ENCODE measurements at places on chromosomes 3 and 15. TPM values are rescaled to one million over a fixed set of nuclear protein-coding genes. Genes with fewer than 3 reads are reported as not detected.

- no peak for DNase-seq
Observed at GRCh38 chr3:46854555-46854991, 8.7 kb downstream of the MYL3 start.

GRCh38 chr3:171187706-171188290, 161.3 kb upstream of the SLC2A2 start:
- DNase-seq = peak; percentile 62

GRCh38 chr3:147699175-147699838, 290.1 kb downstream of the ZIC1 start:
- DNase-seq = peak; percentile 90

DNA sequence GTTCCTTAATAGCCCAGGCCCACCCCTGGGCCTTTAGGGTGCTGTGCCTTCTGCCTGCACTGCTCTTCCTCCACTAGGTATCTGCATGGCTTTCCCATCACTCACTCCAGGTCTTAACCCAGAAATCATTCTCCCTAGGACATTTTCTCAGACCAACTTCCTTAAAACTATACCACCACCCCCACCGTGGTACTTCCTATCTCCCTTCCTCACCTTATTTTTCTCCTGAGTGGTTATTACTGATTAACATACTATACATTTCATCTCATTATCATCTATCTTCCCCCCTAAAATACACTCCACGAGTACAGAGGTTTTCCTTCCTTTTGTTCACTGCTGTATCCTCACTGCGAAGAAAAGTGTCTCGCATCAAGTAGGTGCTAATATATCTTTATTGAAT, 115.2 kb downstream of the ANO10 start:
- no peak for DNase-seq

- no peak for DNase-seq
Observed at GRCh38 chr15:70054884-70055387, 42.8 kb downstream of the TLE3 start.

GRCh38 chr3:178485756-178486155, 50.5 kb upstream of the KCNMB2 start:
- DNase-seq = peak; percentile 76

DNA sequence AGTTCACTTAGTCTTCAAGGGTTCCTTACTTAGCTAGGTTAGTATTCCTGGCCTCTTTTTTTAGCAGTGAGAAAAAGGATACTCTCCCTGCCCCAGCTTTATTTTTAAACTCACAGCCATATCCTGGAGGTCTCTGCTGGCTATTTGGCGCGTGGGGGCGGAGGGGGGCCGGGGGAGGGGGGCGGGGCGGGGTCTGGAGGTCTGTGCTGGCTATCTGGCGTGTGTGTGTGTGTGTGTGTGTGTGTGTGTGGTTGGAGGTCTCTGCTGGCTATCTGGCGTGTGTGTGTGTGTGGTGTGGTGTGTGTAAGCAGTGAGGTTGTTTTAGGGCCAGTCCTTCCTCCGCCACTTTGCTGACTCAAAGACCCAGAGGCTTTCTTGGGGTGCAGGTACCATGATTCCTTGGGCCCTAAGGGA, 579 bp upstream of the PLAAT1 start:
- DNase-seq = no peak

DNA sequence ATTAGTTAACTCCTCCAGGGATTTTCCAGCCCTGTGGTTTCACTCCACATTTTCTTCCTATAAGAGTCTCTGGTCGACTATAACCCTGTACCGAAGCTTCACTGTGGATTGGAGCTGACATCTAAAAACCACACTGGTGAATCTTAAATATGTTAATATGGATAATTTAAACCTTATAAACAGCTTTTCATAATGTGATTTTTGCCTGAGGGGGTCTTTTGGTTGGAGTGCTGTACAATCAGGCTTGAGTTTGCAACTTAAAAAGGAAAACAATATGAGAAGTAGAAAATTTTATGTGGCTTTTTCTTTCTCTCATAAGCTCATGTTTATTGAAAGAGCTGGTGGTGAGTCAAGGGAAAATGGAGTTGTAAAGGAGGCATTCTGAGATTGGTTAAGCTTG, 313.7 kb downstream of the VPS13C start:
- DNase-seq = no peak

GRCh38 chr15:99911816-99912215, 178.6 kb upstream of the LYSMD4 start:
- peak; percentile 18 for DNase-seq

GRCh38 chr3:193960487-193961274, 175.3 kb upstream of the HES1 start:
- no peak for DNase-seq

GRCh38 chr3:19213603-19214220, 65.4 kb downstream of the KCNH8 start:
- DNase-seq = no peak

GRCh38 chr15:86840996-86841395, 761.3 kb downstream of the AGBL1 start:
- DNase-seq = no peak

- peak; percentile 38 for DNase-seq
Observed at GRCh38 chr3:24540821-24541220, 46.2 kb upstream of the THRB start.

- no peak for DNase-seq
Observed at GRCh38 chr3:186772281-186772694, 11.1 kb upstream of the EIF4A2 start.

GRCh38 chr3:42655331-42655888, 1.9 kb downstream of the ZBTB47 start:
- DNase-seq = no peak

DNA sequence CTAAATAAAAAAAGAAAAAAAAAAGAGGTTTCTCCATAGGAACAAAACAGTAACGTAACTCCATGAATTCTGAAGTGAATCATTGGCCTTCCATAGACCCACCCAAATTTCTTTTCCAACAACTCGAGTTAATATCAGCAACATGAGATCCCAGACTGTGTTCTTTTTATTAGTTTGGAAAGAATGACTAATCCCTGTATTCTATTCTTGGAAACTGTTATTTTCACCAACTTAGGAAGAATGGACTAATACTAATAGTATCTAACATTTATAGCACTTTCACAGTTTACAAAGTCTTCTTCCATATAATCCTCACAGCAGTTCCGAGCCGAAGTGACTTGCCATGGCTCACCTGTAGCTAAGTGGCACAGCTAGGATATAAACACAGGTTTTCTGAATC, 72.7 kb upstream of the SLC4A7 start:
- peak; percentile 74 for DNase-seq

DNA sequence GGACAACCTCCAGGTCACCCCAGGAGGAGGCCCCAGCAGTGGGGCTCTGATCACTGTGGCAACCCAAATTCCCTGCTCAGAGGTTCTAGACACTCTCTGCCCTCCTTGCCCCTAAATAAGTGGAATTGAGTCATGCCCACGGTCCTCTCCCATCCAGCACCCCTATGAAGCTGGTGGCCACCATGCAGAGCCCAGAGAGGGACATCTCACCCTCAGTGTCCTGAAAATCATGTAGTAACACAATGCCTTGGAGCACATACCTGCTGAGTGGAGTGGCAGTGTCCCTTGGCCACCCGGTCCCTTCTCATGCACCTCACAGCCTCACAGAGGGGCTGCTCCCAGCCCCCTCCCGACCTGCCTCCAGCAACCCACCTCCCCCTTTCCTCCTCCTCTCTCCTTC, 114.3 kb upstream of the MEF2A start:
- no peak for DNase-seq

GRCh38 chr15:39332846-39333245, 248.0 kb upstream of the THBS1 start:
- no peak for DNase-seq

GRCh38 chr15:75371486-75371885, 3.1 kb upstream of the MAN2C1 start:
- DNase-seq = no peak

- DNase-seq = peak; percentile 39
Observed at GRCh38 chr15:52013151-52013791, 5.7 kb upstream of the MAPK6 start.

GRCh38 chr3:146501752-146502151, 32.4 kb upstream of the PLSCR2 start:
- no peak for DNase-seq

DNA sequence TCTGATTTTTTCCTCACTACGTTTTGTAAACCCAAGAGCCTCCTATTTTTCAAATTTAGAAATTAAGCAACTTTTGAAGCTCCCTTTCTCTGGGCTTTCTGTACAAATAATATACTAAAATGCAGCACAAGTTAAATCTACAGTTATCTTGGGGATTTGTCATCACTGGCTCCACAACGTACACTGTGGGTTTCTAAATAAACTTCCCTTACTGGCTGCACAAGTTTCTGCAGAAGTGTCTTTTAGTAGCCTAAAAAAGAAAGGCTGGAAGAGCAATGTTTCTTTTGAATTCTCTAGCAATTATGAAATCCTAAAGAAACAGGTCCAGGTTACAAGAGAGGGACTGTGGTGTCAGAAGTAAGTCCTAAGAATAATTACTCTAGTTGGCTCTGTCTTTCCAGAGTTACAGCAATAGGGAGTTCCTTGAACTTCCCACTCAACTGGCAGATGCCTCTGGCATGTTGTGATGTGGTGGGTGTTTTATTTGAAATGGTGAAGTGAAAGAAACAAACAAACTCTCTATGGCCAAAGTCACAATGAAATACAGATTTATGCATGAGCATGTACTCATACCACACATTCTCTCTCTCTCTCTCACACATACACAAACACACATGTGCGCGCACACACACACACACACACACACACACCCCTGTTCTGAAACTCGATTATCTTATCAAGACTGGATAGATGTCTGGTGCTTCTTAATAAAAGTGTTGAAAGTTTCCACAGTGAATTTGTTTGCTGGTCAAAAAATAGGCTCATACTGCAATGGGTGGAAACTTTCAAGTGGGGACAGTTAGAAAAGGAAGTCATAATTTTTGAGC, 198.2 kb downstream of the SSR3 start:
- no peak for DNase-seq

- DNase-seq = peak; percentile 15
Observed at GRCh38 chr3:149968216-149968615, 2.5 kb downstream of the PFN2 start.

DNA sequence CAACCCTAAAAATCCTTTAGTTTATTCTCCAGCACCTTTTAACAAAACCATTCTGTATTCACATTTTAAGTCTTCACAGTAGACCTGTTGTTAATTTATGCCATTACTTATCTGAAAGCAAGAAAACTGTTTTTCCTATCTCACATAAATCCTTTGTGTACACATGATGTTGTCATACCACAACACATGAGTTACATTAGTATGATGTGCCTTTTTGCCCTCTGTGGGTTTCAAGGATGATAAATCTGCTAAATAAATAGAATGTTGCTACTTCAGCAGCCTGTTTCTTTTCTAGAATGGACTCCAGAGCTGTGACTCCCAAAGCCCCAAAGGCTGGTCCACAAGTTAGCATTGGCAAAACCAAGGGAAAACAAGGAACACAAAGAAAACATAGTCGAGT, 151.6 kb downstream of the SERPINI1 start:
- DNase-seq = peak; percentile 68

- no peak for DNase-seq
Observed at GRCh38 chr3:10420745-10421475, 84.5 kb downstream of the ATP2B2 start.

GRCh38 chr3:38645076-38645475, 4.4 kb downstream of the SCN5A start:
- DNase-seq = no peak

DNA sequence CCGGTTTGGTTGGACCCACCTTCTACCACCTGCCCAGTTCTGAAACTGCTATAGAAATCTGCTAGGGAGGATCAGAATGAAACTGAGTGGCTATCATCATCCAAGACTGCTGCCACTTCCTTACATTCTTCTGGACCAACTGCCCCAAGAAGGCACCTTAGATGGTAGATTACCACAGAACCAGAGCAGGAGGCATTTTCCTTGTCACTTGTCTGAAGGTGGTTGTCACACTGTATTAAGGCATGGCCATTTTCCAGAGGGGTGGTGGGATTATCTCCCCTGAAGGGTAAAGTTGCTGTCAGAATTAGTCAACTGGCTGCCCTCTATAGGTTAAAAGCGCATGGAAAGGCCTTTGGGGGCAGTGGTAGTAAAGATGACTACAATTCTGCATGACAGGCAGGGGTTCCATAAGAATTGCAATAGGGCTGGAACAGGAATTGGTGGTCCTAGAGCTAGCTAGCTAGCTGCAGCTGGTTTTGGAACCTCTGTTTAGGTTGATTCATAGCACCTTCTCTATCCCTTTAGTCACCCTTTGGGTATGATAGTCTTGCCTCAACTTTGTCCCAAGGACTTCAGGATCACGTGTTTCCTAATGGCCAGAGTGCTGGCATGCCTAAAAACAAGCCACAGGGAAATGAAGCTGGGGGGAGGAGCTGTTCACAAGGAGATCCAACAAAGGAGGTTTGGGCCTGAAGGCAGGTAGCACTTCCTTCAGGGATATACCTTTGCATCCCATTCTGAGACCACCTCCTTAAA, 4.8 kb upstream of the CSPG5 start:
- DNase-seq = no peak

Gene AGTR1
- 1.5 TPM for total RNA-seq

Gene PATL2
- total RNA-seq = 1.3 TPM

Gene LRRC3B
- not detected for total RNA-seq

Gene TERC
- 210 TPM for total RNA-seq

Gene OR5K2
- not detected for total RNA-seq

Gene KIF23
- 3.1 TPM for total RNA-seq

Gene CADM2
- under 0.01 TPM for total RNA-seq

Gene HRH1
- 30.6 TPM for total RNA-seq

Gene CCDC39
- total RNA-seq = under 0.01 TPM

Gene P3H2
- 4.6 TPM for total RNA-seq

Gene GOLGA8R
- 1.3 TPM for total RNA-seq

Gene SCG5
- 46.2 TPM for total RNA-seq

Gene GABPB1
- 39.0 TPM for total RNA-seq

Gene CHL1
- 2.1 TPM for total RNA-seq

Gene ITGA11
- total RNA-seq = 29.6 TPM

Gene POPDC2
- total RNA-seq = 0.26 TPM

Gene AGBL1
- total RNA-seq = not detected

Gene SAMD7
- total RNA-seq = not detected

Gene FGF12
- 0.17 TPM for total RNA-seq

Measured in fibroblast of lung (primary cell).